ENCODE measurements at places on chromosomes 2 and 18. TPM values are rescaled to one million over a fixed set of nuclear protein-coding genes. Genes with fewer than 3 reads are reported as not detected.

Gene PPP1R1C
- total RNA-seq, result 29.6 TPM

Gene ZSWIM2
- total RNA-seq, result not detected

Gene FRZB
- 4.3 TPM for total RNA-seq

Gene IL36RN
- total RNA-seq, result not detected

Gene MTLN
- total RNA-seq, result 190 TPM

Gene CHRND
- 0.11 TPM for total RNA-seq

Gene COL3A1
- 180 TPM for total RNA-seq

Gene KCNG2
- 0.32 TPM for total RNA-seq

Gene ANKRD23
- total RNA-seq, result 10.6 TPM

Gene ZNF521
- 15.4 TPM for total RNA-seq

Gene RSAD2
- total RNA-seq, result 4.6 TPM

Gene KIAA2012
- total RNA-seq, result not detected

Gene NTSR2
- not detected for total RNA-seq

DNA sequence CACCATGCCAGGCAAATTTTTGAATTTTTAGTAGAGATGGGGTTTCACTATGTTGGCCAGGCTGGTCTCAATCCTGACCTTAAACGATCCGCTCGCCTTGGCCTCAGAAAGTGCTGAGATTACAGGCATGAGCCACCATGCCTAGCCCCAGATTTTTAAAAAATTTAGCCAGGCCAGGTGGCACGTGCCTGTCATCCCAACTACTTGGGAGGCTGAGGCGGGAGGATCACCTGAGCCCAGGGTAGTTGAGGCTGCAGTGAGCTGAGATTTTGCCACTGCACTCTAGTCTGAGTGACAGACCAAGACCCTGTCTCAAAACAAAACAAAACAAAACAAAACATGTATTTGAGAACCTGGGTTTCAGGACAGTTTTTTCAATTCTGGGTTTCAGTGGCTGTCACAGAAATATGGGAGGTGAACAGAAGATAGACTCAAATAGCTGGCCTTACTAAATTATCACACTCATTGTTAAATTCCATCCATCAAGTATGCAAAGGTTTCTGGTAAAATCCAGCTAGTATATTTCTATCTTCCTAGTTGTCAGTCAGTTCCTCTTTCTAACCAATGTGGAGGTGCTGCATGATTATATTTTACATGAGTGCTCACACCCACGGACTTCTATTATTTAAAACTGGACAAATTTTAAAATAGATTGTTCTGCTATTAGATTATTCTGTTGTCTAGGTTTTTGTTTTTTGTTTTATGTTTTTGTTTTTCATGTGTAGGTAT, 5.4 kb downstream of the ALPG start:
- DNase-seq, result no peak

GRCh38 chr2:24163601-24164000, 11.3 kb upstream of the FAM228A start:
- DNase-seq, result no peak

- DNase-seq, result peak; percentile 47
These were observed 34.7 kb upstream of the GPR17 start for GRCh38 chr2:127611076-127611925.

DNA sequence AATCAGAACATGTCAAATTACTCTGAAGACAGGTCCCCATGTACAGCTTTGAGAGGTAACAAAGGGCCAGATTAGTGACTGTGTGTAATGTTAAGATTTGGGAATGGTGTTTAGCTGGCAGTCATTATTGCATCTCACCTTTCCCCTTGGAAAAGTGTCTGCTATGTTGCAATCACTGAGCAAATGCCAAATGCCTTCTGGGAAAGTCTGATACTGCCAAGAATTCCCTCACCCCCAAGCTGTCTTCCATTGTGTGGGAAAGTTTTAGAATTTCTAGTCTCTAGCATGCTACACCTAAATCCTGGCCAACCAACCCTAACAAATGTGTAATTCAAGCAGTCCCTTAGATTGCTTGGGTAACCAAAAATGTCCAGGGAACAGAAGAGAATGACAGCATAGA, 13.6 kb upstream of the PELI1 start:
- DNase-seq, result no peak

DNA sequence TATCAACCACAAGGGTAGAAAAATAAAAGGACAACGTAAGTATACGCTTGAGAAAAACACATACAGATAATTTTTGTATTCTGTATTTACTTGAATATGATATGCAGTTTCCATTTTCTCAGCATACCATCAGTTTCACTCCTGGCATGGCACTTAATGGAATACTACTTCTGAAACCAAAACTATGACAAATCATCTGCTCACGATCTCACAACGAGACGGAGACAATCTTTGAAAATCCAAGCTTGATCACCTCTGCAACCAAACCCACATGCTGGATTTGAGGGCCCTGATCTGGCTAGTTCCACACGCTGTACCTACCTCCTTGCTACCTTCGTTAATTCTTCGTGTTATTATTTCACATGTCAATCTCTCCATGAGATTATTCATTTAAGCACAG, 387.6 kb downstream of the NBAS start:
- DNase-seq, result no peak

- DNase-seq, result no peak
These were observed 1075.3 kb downstream of the LRP1B start for GRCh38 chr2:141055531-141055930.

DNA sequence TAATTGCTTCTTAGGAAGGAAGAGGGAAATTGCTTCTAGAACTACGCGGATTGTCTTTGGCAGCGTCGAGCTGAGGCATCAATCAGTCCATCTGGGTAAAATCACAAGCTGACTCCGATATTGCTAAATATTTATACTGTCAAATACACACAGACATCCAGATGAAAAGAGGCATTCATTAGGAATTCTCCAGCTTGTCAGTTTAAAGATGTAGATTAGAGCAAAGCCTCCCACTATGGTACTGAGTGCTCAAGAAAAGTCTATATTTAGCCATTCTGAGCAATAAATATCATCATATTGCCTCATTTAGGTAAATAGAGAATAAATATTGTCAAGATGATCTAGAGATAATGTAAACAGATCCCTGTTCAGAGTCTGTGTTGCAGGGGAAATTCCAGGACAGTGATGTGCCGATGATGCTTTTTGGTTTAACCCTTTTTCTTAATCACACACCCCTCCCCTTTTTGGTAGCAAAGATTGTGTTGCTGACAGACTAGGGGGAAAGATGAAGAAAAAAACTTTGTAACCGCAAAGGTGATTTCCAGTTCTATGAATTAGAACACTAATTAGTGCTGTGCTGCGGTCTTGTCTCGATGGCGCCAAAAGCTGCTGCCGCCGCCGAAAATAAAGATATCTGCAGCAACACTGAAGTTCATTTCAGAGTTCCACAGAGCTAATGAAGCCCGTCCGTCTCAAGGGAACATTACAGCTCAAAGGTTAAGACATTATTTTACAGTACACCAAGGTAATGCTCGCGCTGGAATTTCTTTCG, 171.8 kb downstream of the PTGR3 start:
- DNase-seq, result no peak

- DNase-seq, result no peak
These were observed 40.8 kb upstream of the RPRM start for GRCh38 chr2:153519257-153519875.

GRCh38 chr18:45997700-45998151, 30.6 kb upstream of the EPG5 start:
- no peak for DNase-seq

GRCh38 chr2:186058614-186059013, 320.0 kb downstream of the FSIP2 start:
- no peak for DNase-seq

DNA sequence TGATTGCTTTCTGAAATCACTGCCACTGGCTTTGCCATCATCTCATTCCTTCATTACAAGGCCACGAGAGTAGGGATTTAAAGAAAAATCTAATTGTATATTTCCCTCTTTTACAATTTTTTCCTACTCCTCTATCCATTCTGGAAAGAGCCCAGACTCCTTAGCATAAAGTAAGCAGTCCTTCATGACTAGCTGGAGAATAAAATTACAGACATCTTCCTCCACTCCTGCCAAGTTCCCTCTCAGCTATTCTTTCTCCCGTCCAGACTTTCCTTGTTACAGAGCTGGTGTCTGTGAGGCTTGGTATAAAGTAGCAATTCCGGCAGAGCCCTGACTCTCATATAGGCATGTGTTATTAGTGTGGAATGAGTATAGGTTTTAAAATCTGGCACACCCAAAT, 806.8 kb downstream of the PLCL1 start:
- DNase-seq, result no peak

- no peak for DNase-seq
These were observed 63.4 kb upstream of the ARHGAP28 start for GRCh38 chr18:6666012-6666685.
